ENCODE measurements at places on chromosomes 6 and 20.

DNA sequence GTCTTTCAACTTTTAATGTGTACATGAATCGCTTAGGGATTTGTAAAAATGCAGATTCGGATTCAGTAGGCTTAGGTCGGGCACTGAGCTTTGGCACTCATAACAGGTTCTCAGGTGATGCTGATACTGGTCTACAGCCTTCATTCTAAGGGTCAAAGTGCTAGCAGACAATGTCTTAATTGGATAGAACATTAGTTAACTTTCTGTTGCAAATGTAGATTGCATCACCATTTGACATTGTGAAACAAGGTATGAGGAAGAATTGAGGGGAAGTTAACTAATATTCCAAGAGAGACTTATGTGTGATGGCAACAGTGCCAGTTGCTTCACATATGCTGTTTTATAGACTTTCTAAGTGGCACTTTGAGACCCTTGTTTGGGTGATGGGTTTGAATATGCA is 86.9 kb downstream of the MLIP start:
- no peak for DNase-seq

- no peak for DNase-seq
These were observed 58.9 kb upstream of the TRAF3IP2 start for GRCh38 chr6:111664565-111665030.

- DNase-seq: no peak
These were observed 137.0 kb downstream of the DST start for GRCh38 chr6:56505512-56506260.

DNA sequence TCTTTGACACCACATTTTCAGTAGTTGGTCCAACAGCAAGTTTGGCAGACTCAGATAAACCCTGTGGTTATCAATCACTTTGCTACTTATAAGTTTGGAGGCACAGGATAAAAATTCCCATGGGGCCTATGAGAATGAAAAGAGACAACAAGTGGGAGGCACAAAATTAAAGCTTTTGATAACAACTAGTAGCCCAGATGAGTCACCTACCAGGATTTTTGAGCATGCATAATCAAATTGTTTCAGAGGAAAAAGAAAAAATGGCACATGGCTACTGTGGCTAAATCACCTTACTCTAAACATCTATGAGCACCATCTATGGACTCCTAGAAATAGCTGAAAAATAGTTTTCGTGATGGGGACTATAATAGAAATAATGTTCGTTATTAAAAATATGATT is 40.8 kb upstream of the BMP5 start:
- no peak for DNase-seq

DNA sequence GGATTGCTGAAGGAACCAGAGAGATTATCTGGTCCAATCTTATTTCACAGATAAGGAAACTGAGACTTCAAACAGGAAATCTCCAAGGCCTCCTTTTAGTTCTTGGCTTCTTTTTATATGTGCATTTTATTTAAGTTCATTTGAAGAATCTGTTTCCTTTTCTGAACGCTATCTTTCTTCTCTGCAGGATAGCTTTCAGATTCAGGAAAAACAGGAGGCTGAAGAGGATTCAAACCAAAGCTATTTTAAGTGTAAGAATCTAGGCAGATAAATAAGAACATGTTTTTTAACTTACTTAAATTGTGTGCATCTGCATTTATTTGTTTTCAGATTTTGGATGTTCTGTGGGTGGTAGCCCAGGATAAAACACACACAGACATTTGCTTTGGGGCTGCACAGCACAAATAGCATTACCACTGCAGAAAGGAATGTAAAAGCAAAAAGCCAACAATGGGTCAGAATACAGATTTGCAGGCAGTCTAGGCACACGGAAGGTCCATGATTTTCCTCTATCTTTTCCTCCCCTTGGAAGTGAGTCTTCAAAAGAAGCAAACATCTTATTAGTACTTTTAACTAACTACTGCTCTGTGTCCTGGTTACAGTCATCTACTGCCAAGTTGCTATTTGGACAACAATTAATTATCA is 188.8 kb upstream of the TBX18 start:
- DNase-seq: no peak

DNA sequence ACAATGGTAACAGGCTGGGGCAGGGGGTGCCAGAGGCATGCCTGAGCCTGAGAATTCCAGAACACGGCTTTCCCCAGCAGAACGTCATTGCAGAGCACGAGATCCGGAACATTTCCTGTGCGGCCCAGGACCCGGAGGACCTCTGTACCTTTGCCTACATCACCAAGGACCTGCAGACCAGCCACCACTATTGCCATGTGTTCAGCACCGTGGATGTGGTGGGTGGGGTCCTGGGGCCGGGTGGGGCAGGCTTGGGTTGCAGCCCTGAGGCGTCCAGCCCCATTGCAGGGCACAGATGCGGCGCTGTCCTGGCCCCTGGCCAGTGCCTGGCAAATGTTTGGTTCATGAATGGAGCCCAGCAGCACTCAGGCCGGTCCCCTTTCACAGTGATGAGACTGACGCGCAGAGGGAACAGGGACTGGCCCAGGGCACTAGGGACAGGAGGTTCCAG is 57.1 kb downstream of the TCP11 start:
- DNase-seq: no peak

Measured in stimulated activated CD8-positive, alpha-beta memory T cell treated with anti-CD3 and anti-CD28 coated beads, Interleukin-4, amount 100 ng/mL, for 4 hours (primary cell).